ENCODE measurements at places on chromosomes 6 and 20.

- DNase-seq, result no peak
Observed at GRCh38 chr6:113944701-113945100, 26.2 kb downstream of the HDAC2 start.

- DNase-seq, result no peak
Observed at GRCh38 chr6:9463311-9463710, 951.6 kb downstream of the TFAP2A start.

GRCh38 chr6:168067081-168067759 is 11.8 kb downstream of the FRMD1 start:
- no peak for DNase-seq

DNA sequence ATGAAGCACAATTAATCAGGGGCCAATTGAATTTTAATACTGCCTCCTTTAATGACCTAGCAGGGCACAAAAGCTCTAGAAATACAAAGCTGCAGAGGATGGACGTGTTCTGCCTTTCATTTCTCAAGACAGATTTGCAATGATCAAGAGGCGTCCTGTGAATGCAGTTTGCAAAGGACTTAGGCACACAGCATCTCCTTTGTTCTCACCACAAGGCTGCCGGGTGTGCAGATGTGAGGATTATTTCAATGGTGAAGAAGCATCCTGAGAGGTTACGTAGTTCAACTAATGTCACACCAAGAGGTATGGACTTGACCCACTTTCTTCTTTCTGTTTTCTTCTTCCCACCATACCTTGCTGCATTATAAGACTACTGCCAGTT is 42.9 kb upstream of the SPTLC3 start:
- no peak for DNase-seq

DNA sequence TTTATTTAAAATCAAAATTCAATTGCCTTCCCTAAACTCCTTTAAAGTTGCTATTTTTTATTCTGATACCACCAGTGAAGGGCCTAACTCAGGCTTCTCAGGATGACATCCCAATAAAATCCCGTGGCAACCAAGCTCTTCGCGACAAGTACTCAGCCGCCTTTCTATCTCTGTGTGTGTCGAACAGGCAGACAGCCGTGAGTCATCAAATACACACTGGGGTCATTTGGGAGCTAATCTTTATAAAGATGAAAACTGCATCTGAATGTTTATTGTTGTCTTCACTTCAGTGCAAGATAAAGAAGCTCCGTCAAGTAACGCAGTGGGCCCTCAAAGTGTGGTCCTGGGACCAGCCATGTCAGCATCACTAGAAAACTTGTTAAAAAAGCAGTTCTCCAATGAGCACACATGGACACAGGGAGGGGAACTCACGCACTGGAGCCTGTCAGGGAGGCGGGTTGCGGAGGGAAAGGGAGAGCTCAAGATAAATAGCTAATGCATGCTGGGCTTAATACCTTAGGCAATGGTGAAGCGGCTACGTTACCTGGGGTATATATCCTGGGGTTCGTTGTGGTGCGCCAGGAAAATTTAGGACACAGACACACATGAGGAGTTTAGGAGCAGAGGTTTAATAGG is 119.3 kb downstream of the RNF144B start:
- no peak for DNase-seq

- no peak for DNase-seq
Observed at GRCh38 chr6:45483501-45483900, 105.8 kb upstream of the SUPT3H start.

DNA sequence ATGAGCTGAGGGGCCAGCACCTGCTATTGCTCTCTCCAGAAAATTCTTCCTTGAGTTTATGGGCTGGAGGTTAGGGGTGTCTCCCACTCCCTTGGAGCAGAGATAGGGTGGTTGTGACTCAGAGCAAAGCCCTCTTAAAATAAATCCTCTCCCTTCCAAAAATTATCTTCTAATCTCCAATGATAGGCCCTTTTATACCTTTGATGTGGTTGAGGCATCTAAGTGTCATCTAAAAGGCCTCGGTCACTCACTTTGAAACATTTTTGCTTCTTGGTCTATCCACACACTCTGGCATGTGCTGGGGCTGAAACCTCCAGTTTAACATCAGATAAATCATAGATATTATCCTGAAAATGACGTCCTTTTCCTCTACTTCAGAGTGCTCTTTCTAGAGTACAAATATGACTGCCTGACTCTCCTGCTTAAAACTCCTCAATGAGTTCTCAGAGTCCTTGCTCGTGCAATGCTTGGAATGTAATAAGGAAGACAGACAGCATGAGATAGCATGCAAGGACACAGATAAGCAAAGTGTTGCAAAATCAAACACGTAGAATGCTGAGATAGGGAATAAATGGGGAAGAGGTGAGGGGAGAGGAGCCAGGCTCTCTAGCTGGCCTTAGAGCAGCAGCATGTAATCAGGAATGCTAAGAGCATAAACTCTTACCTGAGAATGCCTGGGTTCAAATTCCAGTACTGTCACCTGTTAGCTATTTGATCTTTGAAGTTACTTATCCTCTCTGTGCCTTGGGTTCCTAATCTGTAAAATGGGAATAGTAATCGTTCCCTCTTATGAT is 374.1 kb upstream of the CITED2 start:
- DNase-seq, result no peak

DNA sequence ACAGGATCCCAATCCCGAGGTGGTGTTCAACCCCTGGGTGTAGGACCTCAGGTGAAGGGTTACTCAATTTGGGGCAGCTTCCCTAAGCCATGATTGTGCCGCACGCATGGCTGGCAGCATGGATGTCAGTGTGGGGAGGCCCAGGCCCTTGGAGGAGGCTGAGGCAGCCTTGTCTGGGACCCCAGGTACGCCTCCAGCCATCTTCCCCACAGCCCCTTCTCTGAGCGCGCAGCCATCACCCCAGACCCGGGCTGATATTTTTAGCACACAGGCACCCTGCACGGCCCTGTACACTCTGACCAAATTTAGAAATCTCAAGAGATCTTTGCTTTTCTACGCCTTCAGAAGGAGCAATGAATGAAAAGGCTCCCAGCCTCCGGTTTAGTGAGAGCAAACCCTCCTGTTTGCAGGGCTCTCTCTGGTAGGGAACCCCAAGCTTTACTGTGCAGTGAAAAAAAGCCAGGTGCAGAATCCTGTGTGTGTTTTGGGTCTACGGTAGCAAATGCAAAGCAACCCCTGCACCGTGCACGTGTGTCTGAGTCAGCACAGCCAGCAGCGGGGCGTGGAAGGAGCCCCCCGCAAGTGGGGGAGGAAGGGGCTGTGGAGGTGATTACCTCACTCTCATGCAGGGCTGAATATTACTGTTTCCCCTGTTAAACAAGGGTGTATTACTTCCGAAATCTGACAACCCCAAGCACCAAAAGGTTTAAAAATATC is 44.3 kb downstream of the CTCFL start:
- DNase-seq, result no peak
